IMR-90 (cell line): ENCODE measurements at places on chromosomes 11 and 22.

DNA sequence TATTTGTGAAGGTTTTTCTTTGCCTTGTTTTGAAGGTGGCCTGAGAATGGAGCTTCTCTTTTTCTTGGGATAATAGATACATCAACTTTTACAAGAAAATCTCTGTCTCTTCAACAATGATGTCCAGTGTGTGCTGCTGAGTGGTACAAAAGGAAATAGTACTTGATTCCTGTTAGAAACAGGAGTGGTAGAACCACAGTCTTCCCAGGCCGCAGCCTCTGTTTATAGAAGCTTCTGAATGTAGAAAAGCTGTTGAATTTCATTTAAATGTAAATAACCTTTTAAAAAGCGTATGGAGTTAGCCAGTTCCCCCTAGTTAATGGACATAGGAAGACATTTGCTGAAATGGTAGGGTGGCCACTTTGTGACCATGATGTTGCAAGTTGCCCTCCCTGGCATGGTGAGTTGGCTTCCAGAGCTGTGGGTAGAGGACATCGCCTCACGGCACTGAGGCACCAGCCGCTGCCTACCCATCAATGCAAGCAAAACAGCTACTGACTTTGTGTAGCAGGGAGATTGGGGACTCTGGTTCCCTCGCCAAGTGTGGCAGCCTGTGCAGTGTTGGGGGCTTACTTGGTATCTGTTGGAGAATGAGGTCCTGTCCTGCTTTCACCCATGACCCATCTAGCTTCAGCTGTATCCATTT lies 31.6 kb downstream of the C11orf91 start:
- no peak for DNase-seq

GRCh38 chr11:13834463-13834862 lies 128.1 kb upstream of the SPON1 start:
- no peak for DNase-seq

DNA sequence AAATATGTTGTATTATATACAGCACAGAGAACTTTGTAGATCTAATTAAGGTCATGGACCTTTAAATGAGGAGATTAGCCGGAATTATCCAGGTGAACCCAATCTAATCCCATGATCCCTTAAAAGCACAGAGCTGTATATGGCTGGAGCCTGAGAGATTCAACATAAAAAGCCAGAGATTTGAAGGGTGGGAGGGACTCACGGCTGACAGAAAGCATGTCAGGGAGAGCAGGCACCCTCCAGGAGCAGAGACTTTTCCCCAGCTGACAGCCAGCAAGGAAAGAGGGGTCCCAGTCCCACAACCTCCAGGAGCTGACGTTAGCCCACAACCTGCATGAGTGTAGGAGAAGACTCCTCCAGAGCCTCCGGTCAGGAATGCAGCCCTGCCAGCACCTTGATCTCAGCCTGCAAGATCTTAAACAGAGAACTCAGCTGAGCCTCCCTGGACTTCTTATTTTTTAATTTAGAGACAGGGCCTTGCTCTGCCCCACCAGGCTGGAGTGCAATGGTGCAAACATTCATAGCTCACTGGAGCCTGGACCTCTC lies 20.0 kb upstream of the ADA2 start:
- DNase-seq = no peak

- DNase-seq = no peak
Measured at GRCh38 chr11:971731-972365, 46.2 kb downstream of the AP2A2 start.

DNA sequence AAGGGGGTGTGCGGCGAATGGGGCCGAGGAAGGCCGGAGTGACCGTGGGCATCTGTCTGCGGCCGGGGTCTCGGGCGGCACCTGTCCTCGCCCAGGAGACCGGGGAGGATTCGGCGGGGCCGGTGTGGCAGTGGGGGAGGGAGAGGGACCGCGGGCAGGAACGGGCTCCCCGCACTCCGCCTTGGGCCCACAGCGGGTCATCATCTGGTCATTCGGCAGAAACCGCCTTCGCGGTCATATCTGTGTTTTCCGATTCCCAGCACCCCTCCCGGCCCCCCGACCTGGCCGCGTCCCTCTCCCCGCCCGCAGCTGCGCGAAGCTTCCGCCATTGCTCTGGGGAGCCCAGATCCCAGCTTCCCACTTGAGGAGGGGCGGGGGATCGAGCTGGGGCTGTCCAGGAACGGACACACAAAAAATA lies 824 bp upstream of the CBX6 start:
- peak; percentile 32 for DNase-seq

DNA sequence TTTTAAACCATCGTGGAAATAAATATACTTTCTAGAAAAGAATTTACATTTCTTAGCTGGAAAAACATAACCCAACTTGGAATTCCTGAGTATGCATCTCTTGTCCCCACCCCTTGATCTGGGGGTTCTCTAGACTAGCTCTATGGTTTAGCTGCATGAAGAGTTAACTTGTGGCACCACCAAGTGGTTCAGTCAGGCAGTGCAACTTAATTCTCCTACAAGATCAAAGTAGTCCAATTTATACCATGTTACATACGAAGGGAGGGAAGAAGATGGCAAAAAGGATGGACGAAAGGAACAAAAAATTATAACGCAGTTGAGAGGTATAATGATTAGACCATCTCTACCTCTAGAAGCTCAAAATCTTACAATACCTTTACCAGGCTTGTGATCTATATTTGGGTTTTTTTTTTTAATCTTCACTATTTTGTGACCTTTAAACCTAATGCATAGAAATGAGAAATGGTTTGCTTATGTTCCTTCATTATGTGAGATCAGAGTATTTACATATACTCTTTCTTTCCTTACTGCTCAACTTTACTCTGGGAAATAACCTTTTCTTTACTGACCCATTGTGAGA lies 28.5 kb upstream of the ALKBH3 start:
- DNase-seq = peak; percentile 88

GRCh38 chr11:129595038-129595962 lies 219.7 kb downstream of the BARX2 start:
- DNase-seq = no peak

DNA sequence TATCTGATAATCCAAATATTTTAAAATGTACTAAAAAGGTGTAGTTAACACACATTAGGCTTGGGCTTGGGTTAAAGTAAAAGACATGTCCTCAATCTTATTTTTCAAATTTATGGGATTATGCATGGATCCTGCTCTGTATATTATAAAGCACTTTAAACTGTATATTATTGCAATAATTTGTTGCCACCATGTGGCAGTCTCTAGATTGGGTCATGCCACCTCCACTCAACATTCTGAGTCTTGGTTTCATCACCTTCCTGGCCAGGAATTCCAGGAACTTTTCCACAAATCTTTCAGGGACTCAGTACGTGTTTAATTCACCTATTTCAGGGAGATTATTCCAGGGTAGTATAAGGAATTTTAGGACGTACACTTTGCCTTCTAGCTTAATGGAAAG lies 695.5 kb downstream of the FAM181B start:
- no peak for DNase-seq

DNA sequence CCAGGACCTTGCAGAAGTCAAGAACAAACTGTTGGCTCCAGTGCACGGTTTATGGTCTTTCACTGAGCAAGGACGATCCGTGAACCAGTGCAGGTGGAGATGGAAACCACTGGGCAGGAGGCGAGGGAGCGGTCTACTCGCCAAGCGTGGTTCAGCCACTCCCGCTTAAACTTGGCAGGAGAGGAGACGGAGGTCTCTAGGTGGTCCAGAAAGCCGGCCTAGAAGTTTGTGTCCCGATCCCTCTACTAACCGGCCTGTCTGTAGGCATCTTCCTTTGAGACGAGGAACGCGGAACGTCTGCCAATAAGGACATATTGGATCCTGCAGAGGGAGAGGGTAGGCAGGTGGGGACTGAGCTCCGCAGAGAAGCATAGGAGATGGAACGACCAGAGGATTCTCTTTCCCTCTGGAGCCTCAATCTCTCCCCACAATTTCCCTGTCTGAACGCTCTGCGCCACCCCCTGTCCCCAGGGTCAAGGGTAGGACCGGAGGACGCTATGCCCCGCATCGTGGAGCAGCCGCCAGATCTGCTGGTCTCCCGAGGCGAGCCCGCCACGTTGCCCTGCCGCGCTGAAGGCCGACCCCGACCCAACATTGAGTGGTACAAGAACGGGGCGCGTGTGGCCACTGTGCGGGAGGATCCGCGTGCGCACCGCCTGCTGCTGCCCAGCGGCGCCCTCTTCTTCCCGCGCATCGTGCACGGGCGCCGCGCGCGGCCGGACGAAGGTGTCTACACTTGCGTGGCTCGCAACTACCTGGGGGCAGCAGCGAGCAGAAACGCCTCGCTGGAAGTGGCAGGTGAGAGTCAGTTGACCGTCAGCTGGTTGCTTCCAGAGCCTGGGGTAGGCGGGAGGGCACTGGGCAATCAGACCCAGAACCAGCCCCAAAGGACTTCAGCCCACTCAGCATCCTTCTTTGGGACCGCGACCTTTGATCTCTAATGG lies 3.4 kb downstream of the ROBO3 start:
- DNase-seq = no peak

DNA sequence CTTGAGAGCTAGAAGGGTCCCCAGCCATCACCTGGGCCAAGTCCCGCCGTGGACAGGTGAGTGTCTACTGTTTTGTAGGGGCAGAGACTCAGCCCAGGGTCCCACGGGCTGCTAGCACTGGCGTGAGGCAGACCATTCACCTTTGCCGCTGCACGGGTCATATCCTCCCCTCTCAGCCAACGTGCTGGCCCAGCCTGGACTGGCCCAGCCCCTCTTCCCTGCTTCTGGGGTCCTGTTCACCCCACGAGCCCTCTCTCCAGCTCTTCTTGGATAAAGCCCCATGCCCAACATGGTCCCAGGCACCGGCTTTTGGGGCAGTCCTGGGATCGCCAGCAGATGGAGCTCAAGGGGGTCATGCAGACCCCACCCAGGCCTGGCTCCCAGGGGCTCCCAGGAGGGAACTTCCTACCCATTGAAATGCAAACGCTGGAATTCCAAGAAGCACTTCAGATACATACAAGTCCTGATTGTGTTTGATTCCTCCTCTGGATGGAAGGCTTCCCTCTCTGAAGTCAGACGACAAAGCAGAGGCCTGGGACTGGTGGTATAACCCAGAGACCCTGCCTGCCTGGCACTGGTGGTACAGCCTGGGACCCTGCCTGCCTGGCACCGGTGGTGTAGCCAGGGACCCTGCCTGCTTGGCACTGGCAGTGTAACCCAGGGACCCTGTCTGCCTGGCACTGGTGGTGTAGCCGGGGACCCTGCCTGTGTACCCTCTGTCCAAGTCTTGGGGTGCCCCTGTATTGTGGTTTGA lies 8.9 kb upstream of the SEPTIN5 start:
- DNase-seq = no peak

- DNase-seq = peak; percentile 71
Measured at GRCh38 chr11:44899959-44900358, 50.7 kb downstream of the TP53I11 start.

DNA sequence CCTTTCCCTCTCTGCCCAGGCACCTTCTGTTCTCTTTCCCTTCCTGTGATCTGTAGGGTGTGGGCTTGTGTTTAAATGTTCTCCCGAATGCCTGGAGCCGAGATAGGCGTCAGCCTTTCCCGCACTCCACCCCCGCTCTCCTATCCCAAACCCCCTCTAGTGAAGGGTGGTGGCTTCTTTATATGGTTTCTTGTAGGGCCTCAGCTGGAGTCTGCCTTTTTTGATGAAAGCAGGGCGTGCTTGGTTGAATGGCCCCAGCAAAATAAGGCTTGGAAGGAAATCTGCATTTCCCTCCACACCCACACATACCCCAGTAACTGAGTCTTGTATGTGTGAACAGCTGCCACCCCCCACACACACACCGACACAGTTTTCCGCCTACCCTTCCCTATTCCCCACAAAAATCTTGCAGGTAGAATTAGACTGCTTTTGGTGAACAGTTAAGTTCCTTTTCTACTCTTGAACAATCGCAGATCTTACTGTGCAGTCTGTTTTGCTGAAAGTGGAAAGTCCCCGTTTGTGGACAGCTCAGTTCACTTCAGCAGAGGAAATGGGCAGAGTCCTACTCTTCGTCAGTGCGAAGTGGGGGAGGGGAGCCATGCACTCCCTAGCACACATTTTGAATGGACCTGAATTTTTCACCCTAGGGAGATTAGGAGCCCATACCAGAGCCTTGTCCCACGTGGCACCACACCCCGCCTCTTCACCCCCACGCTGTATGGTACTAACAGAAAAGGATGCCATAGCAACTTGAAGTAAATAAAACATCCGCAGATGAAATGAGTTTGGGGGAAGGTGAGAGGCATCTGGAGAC lies 25.5 kb upstream of the GRK2 start:
- DNase-seq = peak; percentile 75

DNA sequence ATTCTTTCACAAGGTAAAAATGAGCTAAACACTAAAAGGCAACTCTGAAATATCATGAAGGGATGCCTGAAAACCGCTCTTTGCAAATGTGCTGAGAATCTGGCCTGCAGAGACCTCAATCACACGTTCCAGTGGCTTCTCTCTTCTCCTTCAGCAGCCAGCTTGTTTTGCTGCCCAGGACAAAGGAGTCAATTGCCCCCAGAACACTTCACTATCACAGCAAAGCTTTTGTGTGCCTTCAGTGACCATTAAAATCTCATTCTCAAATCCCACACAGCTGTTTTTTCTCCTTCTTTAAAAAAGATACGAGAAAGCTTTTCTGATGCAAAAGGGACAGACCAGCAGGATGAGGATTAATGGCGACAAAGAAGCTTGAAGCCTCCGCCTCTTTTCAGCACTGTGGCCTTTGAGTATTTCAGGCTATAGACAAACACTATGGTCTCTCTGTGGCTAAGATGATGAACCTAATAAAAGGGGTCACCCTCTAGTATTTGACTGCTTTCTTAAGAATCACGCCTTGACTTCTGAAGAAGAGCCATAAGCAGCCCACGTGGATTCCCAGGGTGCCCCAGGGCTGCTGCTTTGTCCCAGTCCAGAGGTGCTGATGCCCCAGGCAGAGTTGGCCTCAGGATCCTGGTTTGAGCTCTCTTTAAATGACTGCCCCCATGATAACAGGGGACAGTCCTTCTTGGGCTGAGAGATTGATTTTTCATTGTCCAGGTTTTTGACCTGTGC lies 33.4 kb upstream of the NRIP3 start:
- no peak for DNase-seq

- DNase-seq = peak; percentile 62
Measured at GRCh38 chr11:126711977-126712625, 288.5 kb downstream of the KIRREL3 start.

GRCh38 chr11:78231962-78232501 lies 43.3 kb downstream of the USP35 start:
- peak; percentile 83 for DNase-seq

DNA sequence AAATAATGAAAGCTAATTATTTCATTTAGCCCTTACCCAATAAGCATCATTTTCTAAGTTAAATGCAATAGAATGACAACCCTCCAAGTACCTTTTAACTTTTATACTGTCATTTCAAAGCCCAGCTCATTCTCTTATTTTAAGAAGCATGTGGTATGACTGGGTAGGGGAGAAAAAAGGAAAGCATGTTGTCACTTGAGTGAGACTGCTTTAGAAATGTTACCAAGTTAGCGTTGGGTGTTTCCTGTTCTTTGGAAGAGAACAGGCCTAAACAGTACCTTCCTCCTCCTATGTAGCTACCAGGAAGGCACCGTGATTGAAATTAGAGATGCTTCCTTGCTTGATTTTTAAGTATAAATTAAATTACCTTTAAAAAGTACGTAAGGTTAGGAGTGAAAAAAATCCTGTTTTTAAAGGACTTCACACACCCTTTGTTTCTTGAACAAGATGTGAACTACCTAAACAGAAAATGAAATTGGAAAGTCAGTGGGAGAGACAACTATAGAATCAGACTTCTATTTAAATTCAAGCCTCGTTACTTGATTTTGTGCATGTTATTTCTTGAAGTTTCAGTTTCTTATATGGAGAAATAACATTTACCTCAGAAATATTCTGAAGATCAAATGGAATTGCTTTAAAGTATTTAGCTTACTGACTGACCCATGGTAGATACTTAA lies 741 bp upstream of the CNTF start:
- DNase-seq = no peak
